ENCODE measurements at places on chromosomes 3 and 15.

GRCh38 chr15:72783004-72783639, 436 bp downstream of the ADPGK start:
- DNase-seq: no peak

- no peak for DNase-seq
Measured at GRCh38 chr3:60812502-60812901, 438.8 kb downstream of the FHIT start.

GRCh38 chr3:67653425-67654098, 850 bp downstream of the SUCLG2 start:
- no peak for DNase-seq

DNA sequence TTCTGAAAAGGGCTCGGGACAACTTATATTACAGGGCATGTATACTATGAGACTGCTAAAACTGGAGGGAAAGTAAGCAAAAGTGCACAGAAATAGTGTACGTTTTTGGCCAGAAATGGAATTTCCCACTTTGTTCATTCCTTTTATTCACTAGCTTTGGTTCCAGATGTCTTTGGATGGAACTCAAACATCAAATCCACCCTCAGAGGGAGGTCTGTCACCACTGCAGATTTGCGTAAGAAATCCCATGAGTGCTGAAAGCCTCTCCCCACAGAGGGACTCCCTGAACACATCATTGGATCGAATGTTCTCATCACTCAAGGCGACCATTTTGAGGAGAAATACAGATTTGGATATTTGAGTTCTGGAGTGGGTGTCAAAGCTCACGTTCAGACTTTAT, 71.6 kb downstream of the FEM1B start:
- DNase-seq: no peak

- DNase-seq: no peak
Measured at GRCh38 chr3:67377299-67377698, 277.1 kb downstream of the SUCLG2 start.

- DNase-seq: no peak
Measured at GRCh38 chr15:35479423-35479822, 66.5 kb downstream of the DPH6 start.

GRCh38 chr15:89566181-89566580, 9.1 kb upstream of the TICRR start:
- no peak for DNase-seq

DNA sequence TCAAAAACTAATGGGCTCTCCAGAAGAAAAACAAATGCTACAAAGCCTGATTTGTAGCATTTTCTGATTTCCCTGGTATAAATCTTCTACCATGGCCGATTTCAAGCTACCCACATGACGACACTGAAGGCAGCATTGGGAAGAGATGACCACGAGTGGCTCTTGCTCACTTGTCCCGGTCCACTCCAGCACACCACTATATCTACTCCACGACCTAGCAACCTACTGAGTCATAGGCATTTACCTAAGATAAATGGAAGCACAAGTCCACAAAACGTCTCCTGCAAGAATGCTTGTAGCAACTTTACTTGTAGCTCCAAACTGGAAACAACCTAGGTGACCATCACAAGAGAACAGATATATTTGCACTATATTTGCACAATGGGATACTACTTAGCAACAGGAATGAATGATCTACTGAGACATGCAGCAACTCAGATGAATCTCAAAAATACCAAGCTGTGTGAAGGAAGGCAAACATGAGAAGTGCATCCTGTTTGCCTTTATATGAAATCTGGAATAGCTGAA, 60.8 kb upstream of the HES1 start:
- DNase-seq: no peak

GRCh38 chr3:173044998-173045397, 96.0 kb downstream of the SPATA16 start:
- no peak for DNase-seq

GRCh38 chr3:193782747-193783146, 189.7 kb downstream of the OPA1 start:
- no peak for DNase-seq

DNA sequence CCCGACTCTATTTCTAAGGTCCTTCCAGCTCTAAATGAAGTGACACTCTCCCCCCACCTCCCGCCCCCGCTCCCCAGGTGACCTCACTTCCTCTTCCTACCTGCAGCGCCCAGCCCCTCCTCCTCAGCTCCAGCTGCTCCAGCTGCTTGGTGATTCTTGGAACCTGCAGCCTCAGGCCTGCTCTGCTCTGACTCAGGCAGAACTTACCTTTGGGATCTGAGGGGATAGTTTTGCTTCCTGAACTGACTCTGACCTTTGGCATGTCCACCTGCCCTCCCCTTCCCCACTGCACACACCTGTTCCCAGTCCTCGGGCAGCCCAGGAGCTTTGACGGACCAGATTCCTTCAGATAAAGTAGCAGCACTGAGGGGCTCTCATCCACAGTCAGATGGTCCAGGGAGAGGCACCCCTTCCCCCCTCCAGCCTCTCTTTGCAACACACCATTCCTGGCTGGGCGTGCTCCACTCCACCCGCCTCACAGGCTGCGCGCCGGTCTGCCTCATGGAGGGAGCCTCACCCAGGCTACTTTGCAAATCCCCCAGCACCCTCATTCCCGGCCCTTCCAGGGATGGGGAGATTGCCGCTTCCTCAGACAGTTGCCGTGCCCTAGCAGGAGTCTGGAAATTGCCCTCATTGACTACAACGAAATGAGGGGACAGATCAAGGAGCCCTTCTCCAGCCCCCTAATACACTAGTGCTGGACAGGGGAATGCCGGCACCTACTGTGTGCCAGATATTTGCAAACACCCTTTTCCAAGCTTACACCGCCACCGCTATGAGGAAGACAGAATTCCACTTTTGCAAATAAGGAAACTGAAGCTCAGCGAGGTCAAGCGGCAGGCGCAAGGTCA, 692 bp upstream of the C15orf39 start:
- DNase-seq: no peak

DNA sequence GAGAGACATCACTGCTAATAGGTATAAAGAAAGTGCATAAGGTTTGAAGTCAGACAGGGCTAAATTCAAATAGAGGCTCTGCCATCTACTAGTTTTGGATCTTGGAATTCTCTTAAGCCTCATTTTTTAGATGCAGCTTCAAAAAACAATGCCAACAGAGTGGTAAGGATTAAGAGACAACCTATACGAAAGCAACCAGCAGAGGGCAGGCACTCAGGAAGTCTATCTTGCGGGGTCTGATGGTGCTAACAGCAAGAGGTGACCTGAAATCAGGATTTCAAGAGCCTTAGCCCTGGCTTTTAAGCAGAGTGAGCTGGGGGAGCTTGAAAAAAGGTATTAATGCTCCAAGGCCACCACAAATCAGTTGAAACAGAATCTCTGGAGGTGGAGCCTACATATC, 40.7 kb downstream of the LDHAL6B start:
- peak; percentile 3 for DNase-seq

DNA sequence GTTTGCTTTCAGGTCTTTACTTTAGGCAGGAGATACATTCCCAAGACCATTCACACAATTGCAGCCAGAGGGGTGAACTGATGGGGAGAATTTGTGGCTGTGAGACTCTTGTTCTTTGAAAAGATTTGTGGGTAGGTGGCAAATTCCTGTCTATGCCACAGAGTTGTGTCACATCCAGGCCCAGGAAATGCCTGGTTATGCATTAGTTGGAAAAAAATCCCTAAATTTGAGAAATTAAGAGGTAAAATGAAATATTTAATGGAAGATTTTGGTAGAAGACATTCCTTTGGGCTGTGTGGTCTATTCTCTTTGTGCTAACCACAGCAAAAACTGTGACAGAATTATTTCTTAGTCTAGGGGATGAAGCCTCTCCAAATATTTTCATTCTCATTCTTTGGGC, 28.8 kb downstream of the SAMMSON start:
- no peak for DNase-seq

DNA sequence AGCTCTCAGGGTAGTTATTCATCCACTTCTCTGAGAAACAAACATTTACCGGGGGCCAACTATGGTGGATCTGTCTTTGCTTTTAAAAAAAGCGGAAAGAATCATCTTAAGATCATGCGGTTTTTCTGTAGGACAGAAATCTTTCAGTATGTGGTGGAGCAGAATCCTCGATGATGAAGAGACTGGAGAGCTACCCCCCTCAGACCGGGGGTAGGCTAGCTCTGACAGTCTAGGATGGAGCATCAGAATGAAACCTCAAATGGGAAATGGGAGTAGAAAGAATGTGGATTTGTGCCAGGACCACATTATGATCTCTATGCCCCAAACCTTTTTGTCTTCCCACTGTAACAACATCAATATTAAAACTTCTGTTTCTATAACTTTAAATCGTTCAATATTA, 30.3 kb downstream of the TPRG1 start:
- DNase-seq: no peak

Measured in CMK (cell line).